ENCODE measurements at places on chromosomes 12 and 14. TPM values are rescaled to one million over a fixed set of nuclear protein-coding genes. Genes with fewer than 3 reads are reported as not detected.

The BDKRB2 gene
- total RNA-seq = not detected

- DNase-seq = no peak
Measured at GRCh38 chr12:89238593-89238992, 113.7 kb downstream of the DUSP6 start.

GRCh38 chr12:1668833-1669543 lies 21.9 kb upstream of the ADIPOR2 start:
- no peak for DNase-seq

The SLCO1C1 gene
- total RNA-seq = not detected

- no peak for DNase-seq
Measured at GRCh38 chr14:66037361-66037760, 448.8 kb upstream of the CCDC196 start.
